ENCODE measurements at places on chromosomes 12 and 14.

DNA sequence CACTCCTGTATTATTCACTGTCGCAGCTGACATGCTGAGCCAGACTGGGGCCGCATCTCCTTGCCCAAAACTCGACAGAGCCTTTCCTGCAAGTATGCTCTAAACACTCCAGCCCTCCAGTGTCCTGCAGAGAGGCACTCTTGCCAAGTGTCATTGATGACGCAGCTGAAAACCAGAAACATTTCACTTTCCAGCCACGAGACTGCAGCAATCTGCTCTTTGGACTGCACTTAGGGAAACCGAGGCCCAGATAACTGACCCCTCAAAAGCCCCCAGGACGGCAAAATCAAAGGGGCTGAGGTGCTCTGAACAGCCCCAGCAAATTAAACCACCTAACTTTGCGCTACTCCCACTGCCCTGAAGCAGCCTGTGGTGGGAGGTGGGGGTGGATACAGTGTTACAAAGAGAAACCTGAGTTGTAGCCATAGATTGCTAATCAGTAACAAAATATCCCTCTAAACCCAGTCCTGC, 2.6 kb downstream of the CCDC85C start:
- no peak for DNase-seq

- DNase-seq, result no peak
Observed at GRCh38 chr12:15634010-15634683, 155.0 kb downstream of the EPS8 start.

DNA sequence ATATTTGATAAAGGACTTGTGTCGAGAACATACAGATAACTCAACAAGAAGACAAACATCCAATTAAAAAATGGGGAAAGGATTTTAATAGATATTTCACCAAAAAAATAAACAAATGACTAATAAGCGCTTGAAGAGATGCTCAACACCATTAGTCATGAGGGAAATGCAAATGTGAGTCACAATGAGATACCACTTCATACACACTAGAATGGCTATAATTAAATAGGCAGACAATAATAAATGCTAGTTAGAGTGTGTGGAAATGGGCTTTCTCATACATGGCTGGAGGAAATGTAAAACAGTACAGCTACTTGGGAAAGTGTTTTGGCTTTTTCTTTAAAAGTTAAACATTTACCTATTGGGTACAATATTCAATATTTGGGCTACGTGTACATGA, 34.8 kb downstream of the DLK1 start:
- DNase-seq, result no peak

- DNase-seq, result no peak
Observed at GRCh38 chr12:27025116-27025515, 2.8 kb downstream of the MED21 start.

- no peak for DNase-seq
Observed at GRCh38 chr14:65392296-65392695, 20.2 kb upstream of the FUT8 start.

GRCh38 chr14:75752907-75753594, 92.0 kb downstream of the TTLL5 start:
- no peak for DNase-seq

DNA sequence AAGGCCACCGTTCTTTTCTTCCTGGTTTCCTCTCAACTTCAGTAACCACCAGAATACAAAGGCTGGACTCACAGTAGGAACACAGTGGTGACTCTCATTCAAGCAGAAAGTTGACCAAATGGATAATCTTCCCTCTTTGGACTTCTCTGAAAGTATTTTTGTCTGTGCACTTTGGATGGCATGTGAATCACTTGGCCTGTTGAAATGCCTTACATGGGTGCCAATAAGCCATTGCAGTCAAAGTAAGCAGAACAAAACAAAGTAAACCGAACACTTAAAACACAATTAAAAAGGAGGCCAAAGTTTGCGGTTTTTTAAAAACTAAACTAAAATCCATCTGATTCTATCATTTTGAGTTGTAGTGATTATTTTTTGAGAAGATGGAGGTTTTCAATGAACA, 370.1 kb upstream of the DDHD1 start:
- no peak for DNase-seq
